Globus pallidus (tissue), 1 donor: ENCODE measurements at places on chromosomes 3 and 15.

DNA sequence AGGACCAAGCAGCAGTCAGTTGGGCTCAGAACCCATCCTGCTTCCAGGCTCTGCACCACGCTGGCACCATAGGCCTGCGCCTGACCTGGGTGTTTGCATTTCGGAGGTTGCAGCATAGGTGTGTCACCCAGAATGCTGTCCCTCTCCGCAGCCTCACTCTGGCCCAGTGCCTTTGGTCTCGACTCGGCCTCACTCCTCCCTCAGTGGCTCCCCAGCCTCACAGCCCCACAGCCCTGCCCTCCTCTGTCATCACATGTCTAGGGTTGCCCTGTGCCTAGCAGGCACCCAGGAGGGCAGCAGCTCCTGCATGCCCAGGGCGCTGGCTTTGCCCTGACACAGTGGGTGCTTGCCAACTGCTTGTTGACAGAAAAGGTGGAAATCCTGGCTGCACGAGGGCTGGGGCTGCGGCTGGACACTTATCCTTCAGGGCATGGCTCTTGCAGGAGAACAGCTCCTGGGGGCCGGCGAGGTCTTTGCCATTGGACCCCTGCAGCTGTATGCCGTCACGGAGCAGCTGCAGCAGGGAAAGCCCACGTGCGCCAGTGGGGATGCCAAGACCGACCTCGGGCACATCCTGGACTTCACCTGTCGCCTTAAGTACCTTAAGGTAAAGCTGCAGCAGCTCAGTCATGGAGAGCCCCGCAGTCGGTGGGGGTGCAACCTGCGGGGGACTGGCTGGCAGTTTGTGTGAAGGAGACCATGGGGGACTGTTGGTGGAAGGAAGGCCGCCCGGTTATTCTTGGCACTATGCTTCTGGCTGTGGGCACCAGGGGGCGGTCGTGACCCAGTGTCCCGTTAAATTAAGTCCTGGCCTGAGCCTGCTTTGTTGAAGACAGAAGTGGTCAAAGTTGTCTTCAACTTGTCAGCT lies 16.2 kb downstream of the NISCH start:
- peak; percentile 53 for DNase-seq

GRCh38 chr3:134369861-134370596 lies 4.2 kb downstream of the AMOTL2 start:
- no peak for DNase-seq

DNA sequence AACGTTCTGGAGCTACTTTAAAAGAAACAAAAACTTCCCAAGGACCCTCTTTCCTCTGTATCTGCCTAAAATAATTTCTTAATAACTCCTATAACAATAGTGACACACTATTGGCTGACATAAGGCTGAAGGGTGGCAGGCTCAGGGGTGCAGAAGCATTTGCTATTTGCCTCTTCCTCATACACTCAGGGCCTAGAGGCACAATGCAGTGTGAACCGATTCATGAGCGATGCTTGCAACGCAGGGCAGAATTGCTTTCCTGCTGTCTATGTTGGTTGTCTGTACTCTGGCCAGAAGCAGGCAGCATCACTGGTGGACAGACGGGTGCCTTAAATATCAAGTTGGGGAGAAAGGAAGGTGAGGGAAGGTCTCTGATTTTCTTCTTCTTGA lies 157.4 kb downstream of the AGBL1 start:
- DNase-seq = no peak

DNA sequence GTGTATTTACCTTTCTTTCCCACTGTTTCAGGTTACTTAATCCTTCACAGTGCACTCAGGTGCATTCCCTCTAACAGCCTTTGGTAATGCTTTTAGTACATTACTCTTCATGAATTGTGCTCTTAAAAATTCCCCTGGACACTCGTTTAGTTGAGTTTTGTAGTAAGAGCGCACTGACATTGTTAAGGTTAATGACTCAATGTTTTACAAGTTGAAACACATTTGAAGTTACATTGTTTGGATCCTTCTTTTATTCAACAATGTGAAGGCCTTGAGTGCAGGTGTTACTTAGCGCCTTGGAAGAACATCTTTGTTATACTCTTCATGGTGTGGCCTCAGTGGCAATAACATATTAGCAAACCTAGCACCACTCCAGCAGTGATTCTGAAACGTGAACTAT lies 739.6 kb downstream of the NAALADL2 start:
- DNase-seq = no peak

GRCh38 chr15:43433165-43433564 lies 59.8 kb downstream of the TP53BP1 start:
- no peak for DNase-seq

DNA sequence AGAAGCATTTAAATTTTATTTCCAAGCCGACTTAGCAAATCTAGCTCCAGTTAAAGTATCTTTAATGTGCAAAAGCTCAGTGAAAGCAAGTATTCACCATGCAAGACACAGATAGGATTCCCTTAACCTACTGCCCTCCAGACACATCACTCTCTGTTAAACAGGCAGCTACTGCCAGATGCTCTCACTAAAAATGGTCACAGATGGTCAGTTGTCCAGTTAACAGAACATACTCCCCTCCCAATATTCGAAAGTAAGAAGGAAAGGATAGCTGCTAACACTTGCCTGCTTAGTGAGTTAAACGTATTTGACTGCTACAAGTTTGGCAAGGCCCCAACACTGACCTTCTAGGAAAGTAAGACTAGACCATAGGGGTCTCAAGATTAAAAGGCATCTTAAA lies 73.7 kb downstream of the PRTG start:
- no peak for DNase-seq

- no peak for DNase-seq
Observed at GRCh38 chr15:101099183-101099582, 152.7 kb downstream of the CHSY1 start.

GRCh38 chr3:54185740-54186139 lies 63.4 kb downstream of the CACNA2D3 start:
- no peak for DNase-seq

GRCh38 chr15:39685999-39686613 lies 96.5 kb downstream of the FSIP1 start:
- DNase-seq = peak; percentile 45

DNA sequence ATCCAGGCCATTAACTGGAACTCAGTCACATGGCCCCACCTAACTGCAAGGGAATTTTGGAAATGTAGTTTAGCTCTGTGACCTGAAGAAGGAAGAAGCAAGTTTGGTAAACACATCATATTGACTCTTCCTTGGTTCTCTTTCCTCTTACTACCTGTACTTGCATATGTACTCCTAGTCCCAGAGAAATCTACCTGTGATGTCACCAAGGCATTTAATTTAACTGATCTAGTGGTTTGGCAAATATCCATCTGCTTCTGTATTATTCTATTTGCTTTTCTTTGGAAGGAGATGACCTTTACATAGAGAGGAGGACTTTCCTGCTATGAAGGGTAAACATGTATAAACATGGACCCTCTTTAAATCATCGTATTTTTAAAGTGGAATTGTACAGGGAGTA lies 150.8 kb downstream of the TMEM108 start:
- no peak for DNase-seq

DNA sequence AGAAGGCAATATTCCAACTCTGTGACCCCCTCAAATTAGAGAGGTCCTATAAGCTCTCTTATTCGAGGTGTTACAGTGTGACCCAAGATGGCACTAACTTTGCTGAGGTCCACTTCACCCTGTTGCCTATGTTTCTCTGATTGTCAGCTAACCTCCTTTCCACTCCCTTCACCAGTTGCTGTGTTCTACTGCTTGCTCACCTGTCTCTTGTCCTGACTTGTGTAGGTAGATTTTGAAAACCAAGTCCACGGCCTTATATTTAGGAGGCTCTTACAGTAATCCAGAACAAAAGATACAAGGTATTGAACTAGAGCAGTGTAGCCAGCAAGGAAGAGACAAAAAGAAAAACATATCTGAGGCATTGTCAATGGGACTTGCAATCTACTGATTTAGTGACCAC lies 20.1 kb upstream of the GSK3B start:
- DNase-seq = no peak

DNA sequence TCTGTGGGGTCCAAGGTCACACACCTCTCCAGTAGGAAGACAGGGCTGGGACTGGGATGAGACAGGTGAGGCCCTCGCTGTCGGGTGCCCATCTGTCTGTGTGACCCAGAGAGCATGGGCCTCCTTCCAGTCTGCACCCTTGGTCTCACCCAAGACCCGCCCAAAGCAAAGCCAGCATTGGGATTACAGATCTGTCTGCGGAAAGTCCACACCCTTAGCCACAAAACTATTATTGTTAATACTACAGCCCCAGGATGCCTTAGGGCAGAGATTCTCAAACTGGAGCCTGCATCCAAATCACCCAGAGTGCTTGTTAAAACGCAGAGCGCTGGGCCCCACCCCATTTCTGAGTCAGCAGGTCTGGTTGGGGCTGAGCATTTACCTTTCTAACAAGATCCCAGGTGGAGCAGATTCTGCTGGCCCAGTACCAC lies 58.5 kb upstream of the ZNF148 start:
- DNase-seq = no peak

DNA sequence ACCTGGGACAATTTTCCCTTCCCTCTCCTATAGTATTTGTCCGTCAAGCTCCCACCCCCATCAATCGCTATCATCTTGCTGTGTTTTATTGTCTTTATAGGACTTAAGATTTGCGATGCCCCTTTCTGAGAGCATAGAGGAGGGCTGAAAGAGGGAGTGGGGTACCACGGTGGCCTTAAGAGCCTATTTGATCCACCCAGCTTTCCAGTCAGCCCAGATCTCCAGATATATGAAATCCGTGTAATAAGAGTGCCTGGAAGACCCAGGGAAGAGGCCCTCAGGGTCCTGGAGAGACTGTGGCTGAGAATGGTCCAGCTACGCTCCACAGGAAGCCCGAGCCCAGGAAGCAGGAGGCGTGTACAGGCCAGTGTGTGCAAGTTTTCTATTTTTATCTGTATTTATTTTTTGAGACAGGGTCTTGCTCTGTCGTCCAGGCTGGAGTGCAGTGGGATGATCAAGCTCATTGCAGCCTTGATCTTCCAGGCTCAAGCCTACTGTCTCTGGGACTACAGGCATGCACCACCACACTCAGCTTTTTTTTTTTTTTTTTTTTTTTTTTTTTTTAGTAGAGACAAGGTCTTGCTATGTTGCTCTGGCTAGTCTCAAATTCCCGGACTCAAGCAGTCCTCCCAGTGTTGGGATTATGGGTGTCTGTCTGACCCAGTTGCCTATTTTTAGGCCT lies 964 bp upstream of the NCKIPSD start:
- DNase-seq = no peak

GRCh38 chr15:82689147-82689546 lies 20.5 kb downstream of the AP3B2 start:
- no peak for DNase-seq

DNA sequence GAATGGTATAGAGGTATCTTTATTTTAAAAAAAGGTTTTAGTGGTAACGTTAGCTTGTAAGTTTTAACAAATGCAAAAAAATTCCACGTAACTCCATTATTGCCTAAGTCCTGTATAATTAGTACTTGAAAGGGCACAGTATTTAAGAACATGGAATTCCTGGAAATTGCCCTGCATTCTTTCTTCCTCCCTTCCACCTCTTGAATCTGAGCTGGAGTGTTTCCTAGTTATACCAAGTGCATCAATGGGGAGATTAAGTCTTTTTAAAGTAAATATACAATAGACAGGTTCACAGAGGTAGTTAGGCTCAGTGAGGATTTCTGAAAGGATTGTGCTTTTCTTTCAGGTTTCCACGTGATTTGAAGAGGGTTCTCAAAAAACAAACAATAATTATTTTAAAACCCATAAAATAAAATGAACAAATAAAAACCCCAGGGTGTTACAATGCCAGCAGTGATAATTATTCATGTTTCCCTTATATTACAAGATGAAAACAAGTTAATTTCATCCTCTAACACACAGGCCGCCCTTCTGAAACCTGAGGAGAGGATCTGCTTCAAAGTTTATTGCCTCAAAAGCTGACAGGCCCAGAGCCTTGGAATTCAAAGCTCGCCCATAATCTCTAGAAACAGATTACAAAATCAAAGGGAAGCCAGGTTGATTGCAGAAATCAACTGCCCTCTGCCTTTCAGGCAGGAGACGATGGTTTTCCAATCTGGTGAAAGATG lies 128.8 kb upstream of the LMOD3 start:
- DNase-seq = no peak

GRCh38 chr15:45084163-45084562 lies 29.8 kb downstream of the DUOX2 start:
- DNase-seq = no peak

DNA sequence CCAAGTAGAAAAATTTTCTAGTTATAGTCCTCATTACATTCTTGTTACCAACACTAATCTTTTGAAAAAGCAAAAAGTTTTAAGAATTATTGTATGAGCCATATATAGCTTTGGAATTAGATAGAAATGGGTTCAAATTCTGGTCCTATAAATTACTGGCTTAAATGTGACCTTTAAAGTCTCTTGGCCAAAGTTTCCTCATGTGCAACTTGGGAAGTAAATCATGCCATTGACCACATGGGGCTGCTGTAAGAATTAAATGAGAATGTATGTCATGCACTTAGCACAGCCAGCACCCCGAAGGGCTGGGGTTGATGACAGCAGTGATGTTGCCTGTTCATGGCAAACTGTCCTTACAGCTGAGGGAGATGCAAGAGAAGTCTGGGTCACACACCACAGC lies 108.3 kb downstream of the TOP2B start:
- no peak for DNase-seq

DNA sequence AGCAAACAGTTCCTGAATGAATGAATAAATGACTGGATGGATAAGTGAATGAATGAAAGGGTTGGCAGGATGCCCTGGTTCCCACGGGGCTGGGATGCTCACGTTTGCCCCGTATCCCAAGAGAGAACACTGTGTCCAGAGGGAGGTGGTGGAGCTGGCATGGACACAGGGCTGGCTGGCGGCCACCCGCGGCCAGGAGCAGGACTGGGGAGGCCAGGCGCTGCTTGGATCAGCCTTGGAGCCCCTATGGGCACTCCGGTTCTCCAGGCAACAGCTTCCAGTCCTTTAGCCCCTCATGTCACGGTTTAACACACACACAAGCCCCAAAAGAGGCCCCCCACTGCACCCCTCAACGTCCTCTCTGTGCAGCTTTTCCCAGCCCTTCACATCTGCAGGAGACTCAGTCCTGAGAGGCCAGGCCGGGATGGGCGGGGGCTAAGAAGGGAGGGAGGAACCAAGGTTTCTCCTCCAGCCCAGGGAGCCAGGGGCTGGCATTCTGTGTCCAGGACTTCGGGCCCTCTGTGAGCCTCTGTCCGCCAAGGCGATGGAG lies 86.0 kb upstream of the ALDH1L1 start:
- DNase-seq = no peak

- DNase-seq = no peak
Observed at GRCh38 chr3:195143221-195143620, 127.7 kb downstream of the XXYLT1 start.

GRCh38 chr3:36707623-36708409 lies 56.5 kb downstream of the DCLK3 start:
- DNase-seq = no peak
